ENCODE measurements at places on chromosomes 13 and 19. TPM values are rescaled to one million over a fixed set of nuclear protein-coding genes. Genes with fewer than 3 reads are reported as not detected.

Gene CRTC1
- total RNA-seq = 2.6 TPM

DNA sequence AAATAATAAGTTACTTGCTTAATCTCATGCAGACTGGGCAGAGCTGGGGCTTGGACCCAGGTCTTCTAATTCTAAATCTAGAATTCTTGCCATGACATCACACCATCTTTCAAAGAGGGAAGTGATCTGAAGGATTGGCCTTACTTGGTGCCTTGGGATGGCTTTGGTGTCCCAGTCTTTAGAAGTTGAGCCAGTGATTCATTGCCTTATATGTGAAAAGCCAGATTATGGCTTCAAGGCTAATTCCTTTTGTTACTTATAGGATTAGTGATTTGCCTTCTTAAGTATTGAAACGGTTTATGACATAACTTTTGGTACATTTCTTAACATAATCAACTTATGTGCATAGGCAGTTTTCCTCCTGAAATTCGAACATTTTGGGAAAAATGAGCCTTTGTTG, 14.9 kb downstream of the COG3 start:
- DNase-seq = no peak

GRCh38 chr13:77696879-77697216, 639 bp upstream of the SLAIN1 start:
- no peak for DNase-seq

DNA sequence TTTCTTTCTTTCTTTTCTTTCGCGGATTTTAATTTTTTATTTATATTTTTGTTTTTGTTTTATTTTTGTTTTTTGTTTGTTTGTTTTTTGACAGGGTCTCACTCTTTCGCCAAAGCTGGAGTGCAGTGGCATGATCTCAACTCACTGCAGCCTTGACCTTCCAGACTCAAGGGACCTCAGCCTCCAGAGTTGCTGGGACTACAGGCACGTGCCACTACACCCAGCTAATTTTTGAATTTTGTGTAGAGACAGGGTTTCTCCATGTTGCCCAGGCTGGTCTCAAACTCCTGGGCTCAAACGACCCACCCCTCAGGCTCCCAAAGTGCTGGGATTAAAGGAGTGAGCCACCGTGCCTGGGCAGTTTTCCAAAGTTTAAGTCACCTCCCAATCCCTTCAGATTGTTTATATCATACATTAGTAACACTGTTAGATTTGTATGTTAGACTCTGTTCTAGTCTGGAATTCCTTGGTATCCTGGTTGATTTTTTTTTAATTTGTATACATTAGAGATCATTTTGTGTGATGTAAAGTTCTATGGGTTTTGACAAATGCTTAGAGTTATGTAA, 597.3 kb downstream of the DCT start:
- peak; percentile 75 for DNase-seq

GRCh38 chr19:51760697-51761356, at the start of gene FPR2:
Gene FPR2, plus strand, starts transcription at chr19:51761180. Its CDS starts 7,479 bp downstream, at chr19:51768659.
- DNase-seq = no peak

Gene PNMA8B
- not detected for total RNA-seq

Gene SBSN
- total RNA-seq = not detected

DNA sequence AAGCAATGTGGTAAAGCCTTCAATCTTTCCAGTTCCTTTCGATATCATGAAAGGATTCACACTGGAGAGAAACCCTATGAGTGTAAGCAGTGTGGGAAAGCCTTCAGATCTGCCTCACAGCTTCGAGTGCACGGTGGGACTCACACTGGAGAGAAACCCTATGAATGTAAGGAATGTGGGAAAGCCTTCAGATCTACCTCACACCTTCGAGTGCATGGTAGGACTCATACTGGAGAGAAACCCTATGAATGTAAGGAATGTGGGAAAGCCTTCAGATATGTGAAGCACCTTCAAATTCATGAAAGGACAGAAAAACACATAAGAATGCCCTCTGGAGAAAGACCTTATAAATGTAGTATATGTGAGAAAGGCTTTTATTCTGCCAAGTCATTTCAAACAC, 15.6 kb upstream of the ZNF763 start:
- DNase-seq = peak; percentile 10

DNA sequence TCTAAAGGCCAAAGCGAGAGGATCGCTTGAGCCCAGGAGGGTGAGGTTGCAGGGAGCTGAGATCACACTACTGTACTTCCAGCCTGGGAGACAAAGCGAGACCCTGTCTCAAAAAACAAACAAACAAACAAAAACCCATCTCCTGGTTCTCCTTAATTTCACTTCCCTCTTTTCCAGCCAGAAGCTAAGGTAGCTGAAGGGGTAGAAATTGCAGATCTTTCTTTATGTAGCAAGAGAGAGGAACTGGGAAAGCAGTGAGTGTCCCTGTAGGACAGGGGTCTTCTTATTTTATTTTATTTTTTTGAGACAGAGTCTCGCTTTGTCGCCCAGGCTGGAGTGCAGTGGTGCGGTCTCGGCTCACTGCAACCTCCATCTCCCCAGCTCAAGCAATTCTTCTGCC, 4.5 kb upstream of the TSPAN16 start:
- no peak for DNase-seq

- no peak for DNase-seq
These were observed 6.4 kb upstream of the TBXA2R start for GRCh38 chr19:3612901-3613741.

- DNase-seq = no peak
These were observed 1639.0 kb upstream of the SLC10A2 start for GRCh38 chr13:104705031-104705750.

DNA sequence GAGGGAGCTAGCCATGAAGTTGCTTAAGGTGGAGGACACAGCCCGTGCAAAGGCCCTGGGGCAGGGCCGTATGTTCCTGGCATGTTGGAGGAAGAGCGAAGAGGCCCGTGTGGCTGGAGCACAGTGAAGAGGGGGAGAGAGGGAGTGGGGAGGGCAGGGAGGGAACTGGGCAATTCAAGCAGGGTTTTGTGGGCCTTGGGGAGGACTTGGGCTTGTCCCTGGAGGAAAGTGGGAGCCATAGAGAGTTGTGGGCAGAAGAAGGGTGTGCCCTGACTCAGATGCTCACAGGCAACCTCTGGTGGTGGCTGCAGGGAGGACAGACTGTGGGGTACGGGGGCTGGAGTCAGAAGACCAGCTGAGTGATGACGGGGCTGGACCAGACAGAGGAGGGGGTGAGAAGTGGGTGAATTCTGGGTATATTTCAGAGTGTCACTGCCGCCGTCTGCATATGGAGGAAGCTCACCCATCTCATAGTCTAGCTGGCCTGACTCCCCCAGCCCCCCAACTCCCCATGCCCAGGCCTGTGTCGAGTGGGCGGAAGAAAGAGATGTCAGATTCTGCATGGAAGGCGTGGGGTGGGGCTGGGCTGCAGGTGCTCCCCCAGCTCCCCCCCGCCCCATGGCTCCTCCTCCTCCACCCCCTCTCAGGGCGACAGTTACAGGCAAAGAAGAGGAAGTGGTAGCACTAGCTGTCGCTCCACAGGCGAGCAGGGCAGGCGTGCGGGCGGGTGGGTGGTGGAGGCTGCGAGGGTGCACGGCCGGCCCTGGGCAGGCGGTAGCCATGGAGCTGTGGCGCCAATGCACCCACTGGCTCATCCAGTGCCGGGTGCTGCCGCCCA, at the start of gene VAV1:
VAV1 (plus strand) TSS at position 681 of the 838 bp plus-strand sequence; CDS start at position 781, 100 bp downstream.
- DNase-seq = no peak

Gene CEBPA
- 4.3 TPM for total RNA-seq

Gene SCGB2B2
- not detected for total RNA-seq

DNA sequence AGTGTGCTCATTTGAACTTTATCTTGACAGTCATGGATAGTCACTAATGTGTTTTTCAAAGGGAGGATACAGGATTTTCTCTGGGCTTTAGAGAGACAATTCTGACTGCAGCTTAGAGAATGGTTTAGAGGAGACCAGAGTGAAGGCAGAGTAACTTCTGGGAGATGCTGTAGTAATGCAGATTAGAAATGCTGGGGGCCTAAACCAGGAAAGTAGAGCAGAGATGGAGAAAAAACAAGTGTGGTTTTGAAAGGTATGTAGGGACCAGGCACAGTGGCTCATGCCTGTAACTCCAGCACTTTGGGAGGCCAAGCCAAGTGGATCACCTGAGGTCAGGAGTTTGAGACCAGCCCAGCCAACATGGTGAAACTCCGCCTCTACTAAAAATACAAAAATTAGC, 18.3 kb upstream of the CEBPA start:
- no peak for DNase-seq

DNA sequence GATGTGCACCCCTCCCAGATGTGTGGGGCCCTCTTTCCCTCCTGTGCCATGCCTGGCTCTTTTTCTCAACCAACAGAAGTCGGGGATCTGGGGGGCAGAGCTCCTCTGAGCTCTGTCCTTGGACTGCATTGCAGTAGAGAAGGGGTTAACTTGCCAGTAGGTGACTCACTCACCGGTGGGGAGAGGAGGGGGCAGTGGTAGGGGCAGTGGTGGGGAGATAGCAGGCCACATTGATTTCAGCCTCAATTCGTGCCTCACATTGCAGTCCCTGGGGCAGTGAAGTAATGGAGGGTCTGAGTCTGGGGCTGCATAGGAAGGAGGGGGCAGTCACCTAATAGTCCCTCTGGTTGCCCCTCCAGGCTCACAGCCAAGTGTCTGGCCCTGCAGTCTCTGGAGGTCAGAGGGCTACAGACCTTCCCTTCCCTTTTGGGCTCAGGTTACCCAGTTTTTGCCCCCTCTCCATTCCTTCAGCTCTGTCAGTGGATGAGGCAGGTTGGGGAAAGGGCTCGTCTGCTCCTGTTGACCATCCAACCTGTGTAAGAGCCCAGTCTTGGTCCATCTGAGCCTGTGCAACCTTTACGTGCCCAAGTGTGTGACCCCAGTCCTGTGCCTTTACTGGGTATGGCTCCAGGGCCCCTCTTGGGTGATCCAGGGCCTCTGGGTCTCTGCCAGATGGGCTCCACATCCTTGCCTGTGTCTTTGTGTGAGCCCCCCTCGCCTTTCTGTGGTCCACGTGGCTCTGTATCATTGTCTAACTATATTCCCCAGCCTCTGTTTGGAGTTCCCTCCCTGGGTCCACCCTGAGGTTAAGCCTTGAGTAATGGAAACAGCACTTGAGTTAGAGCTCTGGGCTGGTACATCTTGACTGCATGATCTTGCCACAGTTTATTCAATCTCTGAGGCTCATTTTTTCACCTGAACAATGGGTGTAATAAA, 13.0 kb downstream of the CIC start:
- DNase-seq = peak; percentile 77

GRCh38 chr19:35471946-35472345, 18.3 kb downstream of the KRTDAP start:
- no peak for DNase-seq

DNA sequence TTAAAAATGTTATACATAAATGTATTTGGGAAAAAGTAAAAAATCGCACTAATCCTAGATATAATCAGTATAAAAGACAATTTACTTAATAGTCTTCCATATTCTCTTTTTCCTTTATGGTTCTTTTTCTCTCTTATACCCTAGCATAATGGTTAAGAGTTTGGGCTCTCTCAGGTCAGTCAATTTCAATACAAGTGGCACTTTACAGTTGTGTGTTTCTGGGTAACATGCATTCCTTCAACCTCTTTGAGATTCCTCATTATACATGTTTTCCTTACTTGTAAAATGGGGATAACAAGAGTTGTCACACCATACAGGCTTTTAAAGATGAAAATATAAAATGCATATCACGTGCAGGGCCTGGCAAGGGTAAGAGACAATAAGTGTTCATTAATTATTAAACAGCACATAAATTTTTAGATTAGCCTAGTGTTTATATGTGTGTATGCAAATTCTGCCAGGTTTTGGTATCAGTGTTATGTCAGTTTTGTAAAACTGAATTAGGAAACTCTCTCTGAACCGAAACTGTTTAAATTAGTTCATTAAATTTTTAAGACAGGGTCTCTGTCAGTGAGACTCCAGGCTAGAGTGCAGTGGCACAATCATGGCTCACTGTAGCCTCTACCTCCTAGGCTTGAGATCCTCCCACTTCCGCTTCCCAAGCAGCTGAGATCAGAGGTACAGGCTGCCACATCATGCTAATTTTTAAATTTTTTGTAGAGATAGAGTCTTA, 49.8 kb downstream of the ELF1 start:
- DNase-seq = no peak

Gene IGFL4
- total RNA-seq = not detected

DNA sequence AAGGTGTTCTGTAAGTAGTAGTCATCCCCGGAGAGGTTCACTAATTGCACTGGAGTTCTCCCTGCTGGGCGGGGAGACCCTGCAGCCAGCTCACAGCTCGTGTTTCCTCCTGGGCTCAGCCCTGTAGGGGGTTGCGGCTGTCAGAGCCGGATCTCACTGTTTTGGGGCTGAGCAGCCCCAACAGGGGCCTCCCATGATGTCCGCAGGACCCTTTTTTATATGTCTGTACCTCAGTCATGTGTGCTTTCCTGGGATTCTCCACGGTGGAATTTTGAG, 130.2 kb upstream of the MCF2L start:
- no peak for DNase-seq

GRCh38 chr13:40422588-40423235, 243.7 kb downstream of the FOXO1 start:
- no peak for DNase-seq

DNA sequence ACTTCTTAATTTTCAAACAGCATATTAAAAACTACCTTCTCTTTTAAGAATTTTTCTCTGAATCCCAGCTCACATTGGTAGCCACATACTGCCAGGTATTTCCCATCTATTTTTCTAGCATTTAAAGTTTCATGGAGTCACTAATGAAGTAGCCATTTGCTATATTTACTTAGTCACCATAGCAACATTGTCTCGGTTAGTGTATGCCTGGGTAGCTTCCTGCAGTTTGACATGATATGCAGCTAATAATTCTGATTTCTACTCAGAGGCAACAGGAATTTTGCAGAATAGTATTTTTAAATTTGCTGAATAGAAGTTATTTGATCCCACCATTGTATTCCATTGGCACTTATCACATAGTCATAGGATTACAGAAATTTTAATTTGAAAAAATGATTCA, 30.9 kb upstream of the KCTD4 start:
- DNase-seq = no peak

Gene KLF1
- not detected for total RNA-seq

Gene PBX4
- total RNA-seq = 0.10 TPM

DNA sequence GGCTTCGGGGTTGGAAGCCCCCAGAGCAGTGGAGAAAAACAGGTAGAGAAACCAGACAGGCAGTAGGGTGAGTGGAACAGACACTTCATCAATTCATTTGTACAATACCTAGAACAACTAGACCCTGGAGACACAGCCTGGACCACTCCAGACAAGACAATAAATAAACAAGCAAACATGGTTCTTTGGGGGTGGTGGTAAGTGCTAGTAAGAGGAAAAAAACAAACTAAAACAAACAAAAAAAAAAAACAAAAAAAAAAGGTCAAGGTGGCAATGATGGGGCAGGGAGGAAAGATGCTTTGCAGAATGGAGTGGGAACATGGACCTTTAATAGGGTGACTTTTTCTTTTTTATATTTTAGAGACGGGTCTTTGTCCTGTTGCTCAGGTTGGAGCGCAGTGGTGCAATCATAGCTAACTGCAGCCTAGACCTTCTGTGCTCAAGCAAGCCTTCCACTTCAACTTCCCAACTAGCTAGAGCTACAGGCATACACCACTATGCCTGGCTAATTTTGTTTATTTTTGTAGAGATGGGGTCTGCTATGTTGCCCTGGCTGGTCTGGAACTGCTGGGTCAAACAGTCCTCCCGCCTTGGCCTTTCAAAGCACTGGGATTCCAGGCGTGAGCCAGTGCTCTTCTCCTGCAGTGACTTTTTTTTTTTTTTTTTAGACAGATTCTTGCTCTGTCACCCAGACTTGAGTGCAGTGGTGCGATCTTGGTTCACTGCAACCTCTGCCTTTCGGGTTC, 3.1 kb downstream of the JUNB start:
- DNase-seq = no peak

Gene CSNK1G2
- total RNA-seq = 36.6 TPM
